ENCODE measurements at places on chromosomes 4 and X.

- DNase-seq: peak; percentile 29
These were observed 2.9 kb downstream of the HCFC1 start for GRCh38 chrX:153968754-153969124.

- DNase-seq: no peak
These were observed 19.8 kb upstream of the XG start for GRCh38 chrX:2732076-2732475.

DNA sequence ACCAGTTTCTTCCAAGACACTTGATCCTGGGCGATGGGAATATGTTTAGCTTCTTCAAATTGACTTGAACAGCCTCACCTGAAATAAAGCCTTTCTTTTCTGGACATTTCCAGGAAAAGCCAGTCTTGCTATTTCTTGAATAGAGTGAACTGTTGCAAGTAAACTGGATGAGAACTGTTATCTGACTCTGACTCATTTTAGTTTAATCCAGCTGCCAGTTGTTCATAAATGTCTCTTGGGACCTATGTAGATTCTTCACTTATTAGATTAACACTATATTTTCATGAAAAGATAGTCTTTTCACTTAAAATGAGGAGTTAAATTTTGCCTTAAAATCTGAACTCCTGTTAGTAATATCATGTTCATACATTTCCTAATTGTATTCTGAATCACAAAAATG lies 615.4 kb upstream of the GALNT7 start:
- no peak for DNase-seq

DNA sequence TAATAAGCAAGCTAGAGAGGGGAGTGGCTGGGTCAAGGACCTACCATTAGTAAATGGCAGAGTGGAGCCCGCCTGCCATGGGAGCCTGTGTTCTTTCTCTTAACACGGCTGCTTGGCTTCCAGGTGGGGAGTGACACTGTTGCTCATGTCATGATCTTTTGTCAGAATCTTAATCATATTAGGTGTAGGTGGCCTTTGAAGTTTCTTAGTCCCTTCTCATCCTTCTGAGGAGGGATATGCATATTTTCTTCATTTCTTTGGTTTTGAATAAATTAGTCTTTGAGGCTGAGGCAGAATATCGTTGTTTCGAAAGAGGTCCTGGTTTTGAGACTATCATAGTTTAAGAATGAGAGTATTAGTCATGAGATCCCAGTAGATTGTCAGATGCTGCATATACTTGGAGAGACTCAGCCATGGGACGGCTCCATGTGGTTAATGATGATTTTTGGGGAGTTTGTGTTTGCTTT lies 28.9 kb downstream of the SNX25 start:
- DNase-seq: no peak

- DNase-seq: peak; percentile 75
These were observed at the start of gene IL1RAPL2 for GRCh38 chrX:104565791-104566680. IL1RAPL2 (plus strand) TSS chrX:104566199.

GRCh38 chr4:4446434-4446833 lies 59.5 kb downstream of the NSG1 start:
- DNase-seq: no peak

DNA sequence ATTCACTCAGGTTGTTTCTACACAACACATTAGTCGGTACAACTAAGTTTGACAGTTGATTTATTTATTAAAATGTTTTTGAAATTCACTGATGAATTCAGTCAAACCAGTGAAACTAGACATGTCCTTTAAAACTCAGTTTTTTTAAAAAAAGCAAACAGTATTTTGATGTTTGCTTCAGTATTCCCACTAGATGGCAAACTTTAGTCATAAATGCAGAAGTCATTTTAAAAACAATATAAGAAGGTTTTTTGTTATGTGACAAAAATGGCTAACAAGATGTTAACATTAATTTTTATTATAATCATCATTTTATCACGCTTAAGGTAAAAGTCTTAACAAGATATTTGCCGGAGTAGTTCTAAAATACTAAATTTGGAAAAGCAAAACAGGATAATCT lies 1337.8 kb upstream of the DIAPH2 start:
- DNase-seq: no peak

DNA sequence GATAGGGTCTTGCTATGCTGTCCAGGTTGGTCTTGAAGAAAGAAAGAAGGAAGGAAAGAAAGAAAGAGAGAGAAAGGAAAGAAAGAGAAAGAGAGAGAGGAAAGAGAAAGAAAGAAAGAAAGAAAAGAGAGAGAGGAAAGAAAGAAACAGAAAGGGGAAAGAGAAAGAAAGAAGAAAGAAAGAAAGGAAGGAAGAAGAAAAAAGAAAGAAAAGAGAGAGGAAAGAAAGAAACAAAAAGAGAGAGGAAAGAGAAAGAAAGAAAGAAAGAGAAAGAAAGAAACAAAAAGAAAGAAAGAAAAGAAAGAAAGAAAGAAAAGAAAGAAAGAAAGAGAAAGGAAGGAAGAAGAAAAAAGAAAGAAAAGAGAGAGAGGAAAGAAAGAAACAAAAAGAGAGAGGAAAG lies 95.8 kb upstream of the SHOX start:
- DNase-seq: no peak

DNA sequence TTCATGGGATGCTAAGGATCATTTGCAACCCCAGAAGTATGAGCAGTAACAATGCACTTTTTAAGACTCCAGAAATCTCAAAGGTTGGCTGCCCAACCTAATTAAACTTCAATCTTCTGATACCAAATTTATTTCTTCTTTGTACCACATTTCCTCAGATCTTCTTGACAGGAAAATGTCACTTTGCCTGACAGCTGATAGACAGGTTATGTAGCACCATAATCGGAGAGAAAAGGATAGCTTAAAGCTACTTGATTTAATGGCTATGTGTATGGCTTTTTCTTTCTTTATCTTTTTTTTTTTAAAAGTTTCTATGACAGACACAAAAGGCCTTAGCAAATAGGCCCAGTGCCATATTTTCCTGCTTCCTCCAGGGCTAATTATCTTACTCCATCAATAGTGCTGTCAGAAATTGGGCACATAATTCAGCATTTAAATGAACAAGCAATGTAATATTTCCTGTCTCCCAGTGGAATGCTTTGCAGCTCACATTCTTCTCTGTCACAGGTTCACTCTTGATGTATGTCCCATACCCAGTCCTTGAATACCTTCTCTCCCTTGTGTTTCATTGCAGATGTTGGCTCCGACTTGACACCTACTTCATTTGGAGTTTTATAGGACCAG lies 795.7 kb downstream of the ADGRL3 start:
- no peak for DNase-seq

DNA sequence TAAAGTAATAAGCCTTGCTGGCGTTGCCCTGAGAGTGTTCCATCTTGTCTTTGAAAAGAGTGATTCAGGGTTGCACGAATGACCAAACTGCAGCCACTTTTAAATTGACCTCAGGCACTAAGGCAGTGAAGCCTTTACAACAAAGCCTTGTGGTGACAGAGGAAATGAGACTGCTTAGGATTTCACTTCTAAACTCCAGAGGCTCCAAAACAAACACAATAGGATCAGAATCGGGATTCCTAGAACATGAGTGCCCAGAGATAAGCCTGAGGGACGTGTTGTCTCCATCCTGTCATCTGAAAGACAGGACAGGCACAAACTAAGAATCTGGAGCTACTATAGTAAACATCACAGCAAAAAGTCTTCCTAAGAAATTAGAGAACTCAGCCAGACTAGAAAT lies 405.2 kb downstream of the PPARGC1A start:
- DNase-seq: no peak

DNA sequence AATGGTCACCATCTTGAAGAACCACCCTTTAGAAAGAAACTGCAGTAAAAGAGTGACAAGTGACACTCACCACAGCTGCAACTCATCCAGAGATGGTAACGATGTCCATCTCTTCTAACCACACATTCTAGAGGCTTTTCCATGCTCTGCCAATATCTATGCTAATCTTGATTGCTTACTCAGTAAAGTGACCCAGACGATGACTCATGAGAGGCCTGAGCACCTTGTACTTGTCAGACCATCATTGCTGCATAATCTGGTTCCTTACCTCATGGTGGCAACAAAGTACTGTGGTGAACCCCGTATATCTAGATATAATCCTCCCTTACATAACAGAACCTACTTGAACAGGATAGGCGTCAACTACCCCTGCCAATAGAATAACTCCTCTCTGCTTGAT lies 75.6 kb downstream of the CCNG2 start:
- DNase-seq: no peak

DNA sequence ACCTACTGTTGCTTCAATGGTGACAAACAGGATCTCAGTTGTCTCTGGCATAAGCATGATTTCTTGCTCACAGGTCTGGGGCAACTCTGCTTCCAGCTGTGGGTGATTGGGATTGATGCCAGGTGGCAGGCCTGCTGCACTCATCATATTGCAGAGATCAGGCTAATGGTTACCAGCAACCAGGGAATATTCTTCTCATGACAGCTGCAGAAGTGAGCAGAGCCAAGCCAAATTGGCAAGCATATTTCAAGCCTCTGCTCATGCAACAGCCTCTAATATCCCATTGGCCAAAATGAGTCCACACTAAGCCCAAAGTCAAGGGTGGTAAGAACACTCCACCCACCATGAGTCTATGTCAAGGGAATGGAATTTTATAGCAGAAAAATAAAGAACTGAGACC lies 26.7 kb upstream of the TBC1D19 start:
- DNase-seq: no peak

DNA sequence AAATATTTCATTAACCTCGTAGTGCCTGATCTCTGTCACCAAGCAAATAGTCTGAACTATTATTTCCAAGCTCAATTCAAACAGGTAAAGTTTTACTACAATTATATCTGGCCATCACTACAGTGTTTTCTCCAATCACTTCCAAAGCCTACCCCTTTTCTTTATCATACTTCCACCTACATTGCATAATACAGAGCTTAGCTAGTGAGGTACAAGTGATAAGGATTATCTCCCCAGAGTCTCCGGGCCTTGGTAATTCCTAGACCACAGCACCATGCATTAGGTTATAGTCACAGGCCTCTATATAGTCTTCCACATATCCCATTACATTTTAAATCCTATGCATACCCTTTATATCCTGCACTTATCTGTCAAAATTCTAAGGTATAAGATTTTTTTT lies 154.2 kb downstream of the SNCA start:
- DNase-seq: no peak

- no peak for DNase-seq
These were observed 20.7 kb downstream of the SETD7 start for GRCh38 chr4:139535228-139535870.

GRCh38 chrX:47629419-47630200 lies at the start of gene CFP:
CFP (minus strand) TSS chrX:47629930; CDS start chrX:47629844, 86 bp downstream.
- no peak for DNase-seq

GRCh38 chr4:141158219-141158618 lies 24.9 kb upstream of the RNF150 start:
- no peak for DNase-seq

- no peak for DNase-seq
These were observed 651.1 kb downstream of the ANKRD50 start for GRCh38 chr4:124061413-124061812.
